WERI-Rb-1 (cell line): ENCODE measurements at places on chromosomes 2 and 18.

DNA sequence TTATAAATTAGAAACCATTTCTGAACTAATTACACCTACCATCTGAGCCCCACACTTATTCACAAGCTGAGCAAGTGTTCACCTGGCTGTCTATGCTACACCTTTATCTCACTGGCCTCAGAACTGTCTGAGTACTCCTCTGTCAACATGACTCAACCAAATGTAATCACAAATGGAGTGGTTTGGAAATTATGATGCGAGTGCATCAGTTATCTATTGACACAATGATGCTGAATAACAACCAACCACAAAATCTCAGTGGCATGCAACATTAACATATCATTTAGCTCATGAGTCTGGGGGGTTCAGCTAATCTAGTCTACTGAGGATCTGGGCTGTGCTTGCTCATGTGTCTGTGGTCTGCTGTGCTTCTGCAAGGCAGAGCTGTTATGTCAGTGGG is 184.2 kb upstream of the NXPH2 start:
- DNase-seq = no peak

GRCh38 chr2:43075811-43076585 is 150.4 kb downstream of the ZFP36L2 start:
- no peak for DNase-seq

GRCh38 chr2:50401772-50402653 is 629.9 kb downstream of the NRXN1 start:
- DNase-seq = peak; percentile 84

- no peak for DNase-seq
Measured at GRCh38 chr18:5253910-5254309, 41.6 kb downstream of the ZBTB14 start.

GRCh38 chr2:40004336-40004735 is 225.3 kb upstream of the THUMPD2 start:
- no peak for DNase-seq

- DNase-seq = no peak
Measured at GRCh38 chr2:19796035-19796695, 105.6 kb downstream of the TTC32 start.

GRCh38 chr2:128374711-128375413 is 56.2 kb upstream of the HS6ST1 start:
- DNase-seq = no peak

DNA sequence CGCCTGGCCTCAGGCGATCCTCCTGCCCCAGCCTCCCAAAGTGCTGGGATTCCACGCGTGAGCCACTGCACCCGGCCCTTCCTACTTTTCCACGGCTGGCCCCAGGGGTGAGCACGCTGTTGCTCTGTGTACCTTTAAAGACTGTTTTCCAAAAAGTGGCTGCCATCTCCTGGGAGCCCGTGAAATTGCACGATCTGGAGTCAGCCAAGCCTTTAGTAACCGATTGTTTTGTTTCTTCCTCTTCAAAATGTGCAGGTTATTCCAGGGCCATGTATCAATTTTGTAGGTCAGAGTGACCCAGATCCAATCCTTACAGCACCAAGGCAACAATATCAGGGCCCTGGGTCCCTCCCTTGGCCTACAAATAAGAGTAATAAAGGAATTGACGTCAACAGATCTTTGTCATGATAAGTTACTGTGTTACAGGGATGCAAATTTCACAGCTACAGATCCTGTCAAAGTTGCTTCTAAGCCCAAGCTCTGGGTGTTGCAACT is 135.6 kb upstream of the ZNF236 start:
- peak; percentile 78 for DNase-seq
